ENCODE measurements at places on chromosomes 5 and 9. TPM values are rescaled to one million over a fixed set of nuclear protein-coding genes. Genes with fewer than 3 reads are reported as not detected.

Gene RAPGEF6
- total RNA-seq, result 21.7 TPM

Gene TEK
- 56.3 TPM for total RNA-seq

- DNase-seq, result no peak
These were observed 5.8 kb downstream of the DPP7 start for GRCh38 chr9:137108608-137109249.

DNA sequence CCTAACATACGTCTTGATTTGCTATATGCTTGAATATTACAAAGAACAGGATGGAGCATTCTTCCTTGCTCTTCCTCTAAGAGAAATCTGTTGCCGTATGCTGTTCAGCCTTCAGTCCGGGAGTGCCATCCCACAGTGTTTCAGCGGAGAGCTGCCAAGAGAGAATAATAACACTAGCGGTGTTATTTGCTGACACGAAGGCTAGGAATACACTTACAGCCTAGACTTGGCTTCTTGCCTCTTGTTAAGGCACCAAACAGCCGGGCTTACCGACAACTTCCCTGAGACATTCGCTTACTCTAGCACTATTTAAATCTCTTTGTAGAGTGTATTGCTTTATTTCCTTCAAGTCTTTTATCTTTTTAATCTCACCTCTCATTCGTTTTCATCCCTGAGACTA, 31.4 kb downstream of the KCTD16 start:
- no peak for DNase-seq

DNA sequence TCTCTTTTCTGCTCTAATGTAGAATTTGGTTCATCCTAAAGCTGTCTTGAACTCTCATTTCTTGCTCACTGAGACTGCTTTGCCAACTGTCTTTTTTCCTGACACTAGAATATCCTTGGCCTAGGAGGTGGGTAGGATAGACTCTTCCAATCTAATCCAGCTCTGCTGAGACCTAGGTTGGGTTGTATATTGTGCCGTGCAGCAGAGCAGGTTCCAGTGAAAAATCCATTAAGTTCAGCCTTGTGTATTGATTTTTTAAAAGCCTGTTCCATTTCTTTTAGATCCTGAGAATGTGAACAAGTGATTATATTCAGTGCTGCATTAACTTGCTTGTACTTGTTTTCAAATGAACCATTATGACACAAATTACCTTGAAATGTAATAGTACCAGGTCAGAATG, 539.6 kb downstream of the LRRC70 start:
- no peak for DNase-seq

DNA sequence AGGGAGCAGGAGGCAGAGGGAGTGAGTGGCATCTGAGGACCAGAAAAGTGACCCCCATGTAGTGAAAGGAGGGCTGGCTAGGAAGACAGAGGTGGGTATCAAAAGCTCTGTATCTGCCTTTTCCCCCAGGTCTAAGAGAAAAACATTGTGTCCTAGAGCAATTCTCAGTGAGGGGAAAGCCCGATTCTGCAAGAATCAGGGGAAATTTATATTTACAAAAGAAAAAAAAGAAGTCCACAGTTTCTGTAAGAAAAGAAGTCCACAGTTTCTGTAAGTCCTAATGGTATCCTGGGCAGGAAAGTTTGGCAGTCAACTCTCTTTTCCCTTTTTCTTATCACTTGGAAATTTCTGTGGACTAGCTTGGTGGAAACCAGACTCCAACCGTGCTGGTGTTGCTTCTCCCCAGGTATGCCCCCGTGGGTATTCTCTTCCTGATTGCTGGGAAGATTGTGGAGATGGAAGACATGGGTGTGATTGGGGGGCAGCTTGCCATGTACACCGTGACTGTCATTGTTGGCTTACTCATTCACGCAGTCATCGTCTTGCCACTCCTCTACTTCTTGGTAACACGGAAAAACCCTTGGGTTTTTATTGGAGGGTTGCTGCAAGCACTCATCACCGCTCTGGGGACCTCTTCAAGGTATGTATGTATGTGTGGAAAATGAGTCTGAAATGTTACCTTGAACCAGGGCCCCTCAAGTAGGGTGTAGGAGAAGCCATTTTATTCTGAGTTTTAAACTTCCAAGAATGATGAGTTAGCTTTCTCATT, 73.0 kb downstream of the SLC1A3 start:
- no peak for DNase-seq

GRCh38 chr9:110579034-110579861, at the start of gene SVEP1:
Gene SVEP1 (minus strand): TSS chr9:110579741. CDS start chr9:110579543, 198 bp downstream.
- peak; percentile 81 for DNase-seq

Data from lower lobe of right lung (tissue), 2 donors.